H9 (cell line): ENCODE measurements at places on chromosomes 7 and 10. TPM values are rescaled to one million over a fixed set of nuclear protein-coding genes. Genes with fewer than 3 reads are reported as not detected.

- no peak overlapping the region for H3K4me3 ChIP-seq
- no peak for DNase-seq
- H3K4me1 ChIP-seq: no peaks in the 10 kb centered on the region
- H3K27ac ChIP-seq: no peak overlapping the region
These were observed 820.2 kb upstream of the CELF2 start for GRCh38 chr10:10197423-10197822.

Gene TMEM229A
- 0.37 and 0.46 TPM in 2 replicates for total RNA-seq

GRCh38 chr7:79620291-79620690, 166.8 kb upstream of the MAGI2 start:
- no peaks in the 10 kb centered on the region for H3K4me1 ChIP-seq
- no peaks in the 10 kb centered on the region for H3K27me3 ChIP-seq
- H3K4me3 ChIP-seq: no peak overlapping the region
- no peak overlapping the region for H3K27ac ChIP-seq
- DNase-seq: no peak

DNA sequence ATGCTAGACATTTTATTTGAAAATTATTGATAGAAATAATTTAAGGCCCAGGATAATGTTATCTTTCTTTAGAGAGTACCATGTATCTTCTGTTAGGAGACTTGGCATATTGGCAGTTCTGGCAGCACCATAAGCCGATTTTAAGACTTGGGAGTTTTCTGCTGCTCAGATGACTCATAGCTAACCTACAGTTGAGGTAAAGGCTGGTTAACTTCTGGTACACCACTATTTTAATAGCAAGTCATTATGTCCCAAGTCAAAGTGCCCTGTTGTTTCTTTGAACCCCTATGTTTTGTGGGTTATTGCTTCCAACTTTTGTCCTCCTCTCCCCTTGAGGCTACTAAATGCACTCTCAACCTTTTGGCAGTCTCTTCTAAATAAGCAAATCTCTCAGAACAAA, 25.2 kb downstream of the ATRNL1 start:
- H3K27ac ChIP-seq: no peak overlapping the region
- H3K36me3 ChIP-seq: peaks cover 3% of the 10 kb centered on the region; the same call in 1 of the 2 replicates
- no peaks in the 10 kb centered on the region for H3K4me1 ChIP-seq
- H3K27me3 ChIP-seq: no peaks in the 10 kb centered on the region
- H3K4me3 ChIP-seq: no peak overlapping the region

- peak; percentile 91 for DNase-seq
- peak overlapping the region; percentile 67 for H3K27ac ChIP-seq
- peaks cover 8% of the 10 kb centered on the region; the same call in 1 of the 2 replicates for H3K36me3 ChIP-seq
- H3K4me3 ChIP-seq: peak overlapping the region; percentile 63
These were observed 133.7 kb upstream of the SH2B2 start for GRCh38 chr7:102152672-102153598.

Gene FAM24A
- total RNA-seq: not detected in 2 replicates

- no peaks in the 10 kb centered on the region for H3K4me1 ChIP-seq
- no peak overlapping the region for H3K27ac ChIP-seq
- H3K4me3 ChIP-seq: no peak overlapping the region
- H3K27me3 ChIP-seq: no peaks in the 10 kb centered on the region
- peak; percentile 50 for DNase-seq
These were observed 34.5 kb downstream of the EBF3 start for GRCh38 chr10:129929343-129930292.
